Inflammatory macrophage treated with lipopolysaccharide for 4 hours (primary cell): ENCODE measurements at places on chromosomes 2 and 18.

- DNase-seq, result no peak
These were observed 477.8 kb downstream of the EIPR1 start for GRCh38 chr2:2899826-2900225.

DNA sequence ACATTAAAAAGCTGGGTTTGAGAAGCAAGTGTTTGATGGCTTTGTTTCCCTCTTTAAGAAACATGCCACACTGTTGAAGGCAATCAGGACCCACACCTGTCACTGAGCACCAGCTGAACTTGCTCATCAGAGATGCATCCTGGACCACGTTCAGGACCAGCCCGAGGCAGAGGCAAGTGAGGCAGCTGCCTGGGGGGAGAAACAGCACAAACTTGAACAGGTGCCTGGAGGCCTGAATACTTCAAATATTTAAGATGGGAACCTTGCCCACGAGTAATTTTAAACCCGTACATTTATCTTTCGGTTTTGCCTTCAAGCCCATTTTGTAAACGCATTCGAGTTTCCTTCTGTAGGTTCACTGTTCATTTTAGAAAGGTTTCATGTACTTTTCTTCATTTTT, 421.3 kb downstream of the NYAP2 start:
- DNase-seq, result no peak

GRCh38 chr2:199462956-199463692, 5.4 kb upstream of the SATB2 start:
- peak; percentile 65 for DNase-seq

DNA sequence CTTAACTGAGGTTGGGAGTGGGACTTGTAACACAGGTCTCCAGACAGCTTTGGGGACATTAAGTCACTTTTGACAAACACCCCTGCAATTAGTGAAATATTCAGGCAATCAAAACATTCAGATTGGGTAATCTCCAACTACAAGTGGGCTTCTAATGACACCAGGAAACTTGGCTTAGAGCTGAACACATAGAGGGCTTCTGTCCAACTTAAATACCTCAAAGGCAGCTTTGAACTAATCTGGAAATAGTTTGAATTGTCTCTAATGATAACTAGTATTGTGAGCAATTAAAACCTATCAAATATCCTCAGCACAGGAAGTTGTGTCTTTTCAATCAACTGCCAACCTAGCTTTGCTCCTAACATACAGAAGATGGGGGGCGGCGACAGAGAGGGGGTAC, 5.1 kb upstream of the ASPRV1 start:
- DNase-seq, result no peak

DNA sequence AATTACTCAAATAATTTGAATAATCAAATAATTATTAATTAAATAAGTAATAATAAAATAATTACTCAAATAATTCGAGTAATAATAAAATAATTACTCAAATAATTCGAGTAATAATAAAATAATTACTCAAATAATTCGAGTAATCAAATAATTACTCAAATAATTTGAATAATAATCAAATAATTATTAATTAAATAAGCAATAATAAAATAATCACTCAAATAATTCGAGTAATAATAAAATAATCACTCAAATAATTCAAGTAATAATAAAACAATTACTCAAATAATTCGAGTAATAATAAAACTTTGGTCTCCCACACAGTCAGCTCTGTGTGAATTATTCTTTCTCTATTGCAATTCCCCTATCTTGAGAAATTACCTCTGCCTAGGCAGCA, 30.0 kb upstream of the LINC00305 start:
- no peak for DNase-seq
